ENCODE measurements at places on chromosomes 2 and 18.
A peak's percentile ranks its signal among the peaks of the same experiment; 100 is the strongest.

DNA sequence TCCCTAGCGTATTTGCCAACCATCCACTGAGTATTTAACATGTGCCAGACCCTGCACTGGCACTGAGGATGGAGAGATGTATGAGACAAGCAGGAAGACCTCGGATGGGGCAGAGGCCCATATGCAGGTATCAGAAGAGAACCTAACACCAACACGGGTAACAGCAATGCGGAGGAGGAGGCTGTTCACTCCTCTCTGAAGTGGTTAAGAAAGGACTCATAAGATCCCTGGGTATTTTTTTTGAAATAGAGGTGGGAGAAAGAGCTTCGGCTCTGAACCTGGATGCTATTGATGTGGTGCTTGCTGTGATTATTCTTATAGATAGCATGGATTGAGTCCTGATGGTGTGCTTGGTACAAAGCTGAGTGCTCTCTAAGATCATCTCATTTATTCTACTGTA is 418.3 kb downstream of the LPIN1 start:
- DNase-seq = no peak

- DNase-seq = no peak
Observed at GRCh38 chr18:22020127-22020866, 149.1 kb upstream of the GATA6 start.

DNA sequence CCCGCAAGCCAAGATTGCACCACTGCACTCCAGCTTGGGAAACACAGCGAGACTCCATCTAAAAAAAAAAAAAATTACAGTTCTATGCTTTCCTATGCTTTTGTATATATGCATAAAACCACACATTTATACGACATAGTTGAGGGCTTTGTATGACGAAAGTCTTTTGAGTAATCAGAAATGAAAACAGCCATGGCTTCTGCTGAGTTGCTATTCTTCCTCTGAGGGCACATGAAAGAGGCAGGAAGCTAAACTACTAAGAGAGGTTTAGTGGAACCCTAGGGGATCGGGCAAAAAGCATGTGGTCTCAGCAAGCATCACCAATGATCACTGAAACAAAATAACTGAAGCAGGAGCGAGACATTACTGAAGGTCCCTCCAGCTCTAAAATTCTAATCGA is 99.6 kb downstream of the ZAP70 start:
- no peak for DNase-seq

- DNase-seq = peak; percentile 68
Observed at GRCh38 chr2:237026981-237027711, 58.5 kb upstream of the COPS8 start.

DNA sequence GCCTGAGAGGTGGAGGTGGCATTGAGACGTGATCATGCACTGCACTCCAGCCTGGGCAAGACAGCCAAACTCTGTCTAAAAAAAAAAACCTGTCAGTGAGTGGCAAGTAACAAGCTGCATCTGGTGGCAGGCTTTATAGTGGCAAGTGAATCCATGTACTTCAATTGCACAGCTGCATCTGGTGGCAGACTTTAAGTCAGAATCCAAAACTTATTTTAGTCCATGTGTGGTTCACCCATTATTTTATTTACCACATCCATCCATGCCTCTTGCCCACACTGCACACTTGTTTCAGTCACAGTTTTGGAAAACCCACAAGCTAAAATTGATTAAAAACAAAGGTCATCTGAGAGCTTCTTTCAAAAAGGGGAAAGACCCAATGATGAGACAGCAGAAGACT is 1636.4 kb upstream of the NXPH2 start:
- no peak for DNase-seq

DNA sequence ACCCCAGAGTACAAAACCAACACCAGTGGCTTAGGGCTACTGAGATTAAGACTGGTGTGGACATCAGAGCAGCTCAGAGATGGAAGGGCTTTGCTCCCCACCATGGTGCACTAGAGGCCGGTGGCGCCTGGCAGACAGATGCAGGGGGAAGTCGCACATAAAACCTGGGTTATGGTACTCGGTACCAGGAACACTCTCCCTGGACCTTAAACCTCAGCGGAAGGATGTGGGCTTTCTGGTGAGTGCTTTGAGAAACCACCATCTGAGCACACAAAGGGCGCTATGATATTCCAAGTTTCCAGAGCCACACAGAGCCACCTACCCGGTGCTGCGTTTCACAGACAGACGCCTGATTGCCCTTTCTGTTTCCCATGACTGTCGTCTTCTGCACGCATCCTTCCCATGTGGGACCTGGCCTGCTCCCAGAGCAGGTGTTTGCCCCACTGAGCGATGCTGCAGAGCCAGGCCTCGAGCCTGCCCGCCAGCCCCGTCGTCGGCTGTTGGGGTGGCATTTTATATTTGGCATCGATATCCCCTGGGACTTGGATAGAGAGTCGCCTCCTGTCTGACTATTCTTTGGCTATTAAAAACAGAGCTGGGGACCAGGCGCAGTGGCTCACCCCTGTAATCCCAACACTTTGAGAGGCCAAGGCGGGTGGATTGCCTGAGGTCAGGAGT is 89.5 kb upstream of the ODC1 start:
- no peak for DNase-seq

DNA sequence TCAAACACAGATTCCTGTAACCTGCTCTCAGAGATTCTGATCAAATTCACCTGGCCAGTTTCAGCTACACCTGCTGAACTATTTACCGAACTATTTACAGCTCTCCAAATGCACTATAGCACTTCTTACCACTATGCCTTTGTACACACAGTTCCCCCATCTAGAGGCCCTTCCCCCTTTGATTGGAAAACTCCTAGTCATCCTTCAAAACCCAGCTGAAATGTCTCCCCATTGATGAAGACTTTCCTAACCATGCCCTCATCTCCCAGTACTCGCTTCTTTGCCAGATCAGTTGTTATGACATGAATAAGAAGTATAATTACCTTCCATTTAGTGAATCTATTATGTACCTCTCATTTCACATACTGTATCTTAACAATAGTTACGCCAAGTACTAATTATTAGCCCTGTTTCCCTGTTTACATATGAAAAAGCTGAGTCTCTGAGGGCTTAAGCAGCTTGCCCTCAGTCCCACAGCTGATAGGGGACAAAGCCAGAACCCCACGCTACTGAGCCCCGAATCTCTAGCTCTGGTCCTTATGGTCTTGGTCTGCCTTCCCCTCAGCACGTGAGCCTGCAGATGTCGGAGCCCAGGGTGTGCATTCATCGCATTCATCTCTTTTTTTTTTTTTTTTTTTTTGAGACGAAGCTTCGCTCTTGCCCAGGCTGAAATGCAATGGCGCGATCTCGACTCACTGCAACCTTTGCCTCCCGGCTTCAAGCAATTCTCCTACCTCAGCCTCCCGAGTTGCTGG is 64.7 kb upstream of the ASAP2 start:
- DNase-seq = no peak

DNA sequence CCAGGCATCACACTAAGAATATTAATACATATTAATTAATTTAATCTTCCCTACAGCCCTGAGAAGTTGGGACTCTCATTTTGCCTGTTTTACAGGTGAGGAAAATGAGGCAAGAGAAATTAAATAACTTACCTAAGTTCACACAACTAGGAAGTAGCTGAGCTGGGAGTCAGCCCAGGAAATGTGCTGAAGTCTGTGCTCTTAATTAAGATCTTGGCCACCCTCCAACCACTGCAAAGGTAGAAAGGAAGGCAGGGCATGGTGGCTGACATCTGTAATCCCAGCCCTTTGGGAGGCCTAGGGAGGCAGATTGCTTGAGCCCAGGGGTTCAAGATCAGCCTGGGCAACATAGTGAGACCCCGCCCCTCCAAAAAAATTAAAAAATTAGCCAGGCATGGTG is 12.9 kb upstream of the MGAT4A start:
- no peak for DNase-seq

DNA sequence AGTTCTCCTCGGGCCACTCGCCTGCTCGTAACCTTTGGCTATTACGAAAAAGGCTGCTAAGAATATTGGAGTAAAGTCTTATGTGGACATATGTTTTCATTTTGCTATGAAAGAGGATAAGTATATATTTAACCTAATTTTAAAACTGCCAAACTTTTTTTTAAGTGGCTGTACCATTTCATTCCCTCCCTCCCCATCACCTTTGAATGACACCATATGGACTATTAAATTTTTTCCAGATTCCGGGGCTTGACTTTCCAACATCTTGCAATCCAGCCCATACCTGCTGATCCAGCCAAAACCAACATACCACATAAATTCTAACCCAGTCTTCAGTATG is 31.5 kb downstream of the REEP1 start:
- no peak for DNase-seq

- no peak for DNase-seq
Observed at GRCh38 chr2:234919711-234920110, 32.1 kb upstream of the SH3BP4 start.

- no peak for DNase-seq
Observed at GRCh38 chr18:61569176-61569892, 236.1 kb downstream of the CDH20 start.

DNA sequence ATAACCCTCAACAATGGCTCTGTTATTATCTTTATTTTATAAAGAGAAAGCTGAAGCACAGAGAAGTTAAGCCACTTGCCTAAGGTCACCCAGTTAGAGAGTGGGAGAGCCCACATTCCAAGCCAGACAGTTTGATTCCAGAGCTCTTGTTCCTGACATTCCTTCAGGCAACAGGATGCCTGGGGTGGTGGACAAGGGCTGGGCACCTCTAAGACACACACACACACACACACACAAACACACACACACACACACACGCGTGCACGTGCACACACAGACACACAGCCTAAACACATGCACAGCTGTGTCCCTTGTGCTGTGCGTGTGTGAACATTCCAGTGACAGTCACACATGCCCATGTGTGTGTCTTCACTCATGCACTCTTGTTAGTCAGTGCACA is 26.4 kb downstream of the CELF4 start:
- DNase-seq = no peak

- DNase-seq = no peak
Observed at GRCh38 chr18:42025974-42026625, 71.1 kb downstream of the PIK3C3 start.

DNA sequence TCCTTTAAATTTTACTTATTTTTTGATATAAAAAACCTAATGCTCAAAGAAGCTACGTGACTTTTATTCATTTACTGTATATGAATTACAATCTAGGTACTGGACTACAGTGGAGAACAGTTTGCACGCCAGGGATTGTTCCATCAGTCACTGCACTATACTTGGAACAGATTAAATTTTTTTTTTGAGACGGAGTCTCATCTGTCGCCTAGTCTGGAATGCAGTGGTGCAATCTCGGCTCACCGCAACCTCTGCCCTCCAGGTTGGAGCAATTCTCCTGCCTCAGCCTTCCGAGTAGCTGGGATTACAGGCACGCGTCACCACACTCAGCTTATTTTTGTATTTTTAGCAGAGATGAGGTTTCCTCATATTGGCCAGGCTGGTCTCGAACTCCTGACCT is 330.0 kb upstream of the SLC14A2 start:
- no peak for DNase-seq

DNA sequence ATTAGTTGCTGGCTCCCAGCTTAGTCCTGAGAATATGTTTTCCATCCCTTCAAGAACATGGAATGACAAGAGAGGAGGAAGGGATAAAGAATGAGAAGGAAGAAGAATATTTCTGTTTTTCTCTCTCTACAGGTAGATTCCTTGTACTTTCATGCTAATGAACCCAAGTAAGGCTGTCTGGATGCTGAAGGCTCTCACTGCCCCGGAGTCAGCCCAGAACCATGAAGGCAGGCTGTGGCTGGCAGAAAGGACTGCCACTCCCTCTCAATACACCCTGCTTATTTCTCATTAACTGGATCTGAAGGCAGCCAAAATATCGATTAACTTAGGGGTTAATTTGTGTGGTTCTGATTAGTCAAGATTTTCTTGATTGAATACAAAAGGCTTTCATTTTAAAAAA is 93.1 kb upstream of the NPAS2 start:
- DNase-seq = no peak

DNA sequence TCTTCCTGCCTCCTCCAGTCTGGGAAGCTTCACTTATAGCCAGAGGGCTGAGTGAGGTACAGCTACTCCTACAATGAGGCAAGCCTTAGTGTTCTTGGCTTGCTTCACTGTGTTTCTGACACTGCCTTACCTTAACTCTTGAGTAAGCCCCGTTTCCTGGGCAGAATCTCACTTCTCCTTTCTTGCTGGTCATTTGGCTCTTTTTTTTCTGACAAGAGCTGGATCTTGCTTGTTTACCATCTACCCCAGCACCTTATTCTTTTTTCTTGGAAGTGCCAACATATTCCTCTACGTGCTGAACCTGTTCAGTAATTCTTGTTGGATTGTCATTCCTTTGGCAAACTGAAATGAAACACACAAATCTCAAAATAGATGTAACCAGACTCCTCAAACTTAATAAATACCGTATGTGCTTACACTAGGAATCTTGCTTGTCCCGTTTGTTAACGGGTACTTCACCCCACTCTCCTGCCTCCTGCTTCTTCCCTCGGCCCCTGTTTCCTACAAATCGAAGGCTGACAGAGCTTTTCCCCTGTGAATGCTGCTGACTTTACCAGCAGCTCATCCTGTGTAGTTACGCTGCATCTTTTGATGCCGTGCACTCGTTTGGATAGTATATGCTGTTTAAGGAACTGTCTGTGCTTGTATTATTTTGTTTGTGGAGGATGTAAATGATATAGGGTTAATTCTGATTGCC is 132.2 kb downstream of the FMNL2 start:
- DNase-seq = no peak

GRCh38 chr2:225064362-225064761 is 22.1 kb upstream of the DOCK10 start:
- no peak for DNase-seq

GRCh38 chr2:45627911-45628310 is 16.8 kb upstream of the SRBD1 start:
- DNase-seq = no peak

DNA sequence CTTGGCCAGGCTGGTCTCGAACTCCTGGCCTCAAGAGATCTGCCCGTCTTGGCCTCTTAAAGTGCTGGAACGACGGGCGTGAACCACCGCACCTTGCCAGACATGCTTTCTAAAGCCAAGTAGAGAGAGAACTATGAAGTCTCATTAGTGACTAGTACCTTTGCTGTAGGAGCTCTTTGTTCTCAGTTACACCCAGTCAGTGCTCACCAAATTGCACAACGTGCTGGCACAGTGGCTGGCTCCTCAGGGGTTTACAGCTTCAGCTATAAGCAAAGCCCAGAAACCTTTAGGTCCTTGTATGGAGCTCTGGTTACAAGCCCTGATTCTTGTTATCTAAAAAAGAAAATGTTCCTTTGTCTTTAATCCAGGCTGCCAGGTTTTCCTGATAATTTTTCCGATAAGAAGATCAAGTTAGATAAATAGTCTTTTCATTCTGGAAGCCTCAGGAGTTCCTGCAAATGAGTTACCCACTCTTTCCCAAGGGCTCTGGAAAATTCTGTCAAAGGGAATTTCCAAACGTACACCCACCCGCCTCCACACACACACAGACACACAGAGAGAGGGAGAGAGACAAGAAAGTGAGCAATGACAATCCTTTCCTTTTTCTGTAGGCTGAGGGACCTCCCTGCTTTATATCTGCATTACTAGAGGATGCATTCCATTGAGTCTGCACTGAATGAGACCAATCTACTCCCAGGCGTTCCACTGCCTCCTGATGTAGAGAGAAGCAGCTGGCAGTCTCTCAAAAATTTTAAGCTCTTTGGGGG is 100.2 kb upstream of the CSRNP3 start:
- DNase-seq = no peak
